GM13976 (cell line): ENCODE measurements at places on chromosomes 16 and 17.

GRCh38 chr17:76869496-76870376 lies 1.5 kb downstream of the MGAT5B start:
- no peak for DNase-seq

- no peak for DNase-seq
These were observed 358.7 kb downstream of the HS3ST4 start for GRCh38 chr16:26050472-26050871.

DNA sequence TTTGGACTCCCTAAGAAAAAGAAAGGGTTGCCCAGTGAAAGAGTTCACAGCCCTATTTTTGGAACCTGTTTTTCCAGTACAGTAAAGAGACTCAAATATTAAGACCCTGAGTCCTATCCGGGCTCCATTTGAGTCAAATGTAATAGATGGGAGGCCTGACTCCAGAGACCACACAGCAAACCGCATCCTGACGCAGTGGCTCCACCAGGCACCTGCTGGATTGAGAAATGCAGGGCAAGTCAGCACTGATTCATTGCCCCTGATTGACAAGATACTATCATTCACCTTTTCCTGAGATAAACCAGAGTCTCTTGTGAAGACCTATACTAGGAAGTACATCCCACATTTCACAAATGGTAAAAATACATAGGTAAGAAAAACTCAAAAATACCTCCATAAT lies 715.7 kb upstream of the SOX9 start:
- no peak for DNase-seq

DNA sequence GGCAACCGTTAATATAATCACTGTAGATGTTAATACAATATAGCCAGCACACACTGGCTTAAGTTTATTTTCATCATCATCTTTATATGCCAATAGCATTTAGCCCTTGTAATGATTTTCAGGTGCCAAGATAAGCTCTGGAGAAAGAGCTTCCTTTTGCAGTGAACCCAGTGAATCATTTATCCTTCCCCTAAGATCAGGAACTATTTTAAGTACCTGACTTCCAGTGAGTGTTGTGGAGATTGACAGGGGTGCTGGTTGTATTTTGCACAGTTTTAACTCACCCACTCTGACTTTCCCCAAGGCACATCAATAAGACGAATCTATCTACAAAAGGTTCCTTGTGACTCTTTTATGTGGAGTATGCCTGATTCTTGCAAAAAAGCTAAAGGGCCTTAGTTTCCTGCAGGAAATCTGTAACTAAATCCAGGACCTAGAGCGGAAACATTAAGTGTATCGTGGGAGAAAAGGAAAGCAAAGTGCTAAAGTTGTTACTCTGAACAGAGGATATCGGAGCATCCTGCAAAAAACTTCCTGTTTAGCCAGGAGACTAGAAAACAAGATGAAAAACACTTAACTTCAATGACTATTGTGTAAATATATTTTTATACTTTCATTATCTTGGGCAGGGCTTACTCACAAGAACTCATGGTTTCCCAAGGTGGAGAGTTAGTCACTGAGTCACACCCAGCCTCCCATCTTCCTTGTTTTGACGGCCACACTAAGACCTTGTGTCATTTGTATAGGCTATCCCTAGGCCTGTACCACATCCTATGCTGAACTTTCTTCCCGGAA lies 183.6 kb downstream of the MAP2K6 start:
- no peak for DNase-seq

- DNase-seq: no peak
These were observed 9.3 kb downstream of the HDAC5 start for GRCh38 chr17:44113868-44114840.

DNA sequence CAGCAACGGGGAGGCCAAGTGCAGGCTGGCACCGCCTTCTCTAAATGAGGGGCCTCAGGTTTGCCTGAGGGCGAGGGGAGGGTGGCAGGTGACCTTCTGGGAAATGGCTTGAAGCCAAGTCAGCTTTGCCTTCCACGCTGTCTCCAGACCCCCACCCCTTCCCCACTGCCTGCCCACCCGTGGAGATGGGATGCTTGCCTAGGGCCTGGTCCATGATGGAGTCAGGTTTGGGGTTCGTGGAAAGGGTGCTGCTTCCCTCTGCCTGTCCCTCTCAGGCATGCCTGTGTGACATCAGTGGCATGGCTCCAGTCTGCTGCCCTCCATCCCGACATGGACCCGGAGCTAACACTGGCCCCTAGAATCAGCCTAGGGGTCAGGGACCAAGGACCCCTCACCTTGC lies 18.5 kb downstream of the NGFR start:
- DNase-seq: no peak

DNA sequence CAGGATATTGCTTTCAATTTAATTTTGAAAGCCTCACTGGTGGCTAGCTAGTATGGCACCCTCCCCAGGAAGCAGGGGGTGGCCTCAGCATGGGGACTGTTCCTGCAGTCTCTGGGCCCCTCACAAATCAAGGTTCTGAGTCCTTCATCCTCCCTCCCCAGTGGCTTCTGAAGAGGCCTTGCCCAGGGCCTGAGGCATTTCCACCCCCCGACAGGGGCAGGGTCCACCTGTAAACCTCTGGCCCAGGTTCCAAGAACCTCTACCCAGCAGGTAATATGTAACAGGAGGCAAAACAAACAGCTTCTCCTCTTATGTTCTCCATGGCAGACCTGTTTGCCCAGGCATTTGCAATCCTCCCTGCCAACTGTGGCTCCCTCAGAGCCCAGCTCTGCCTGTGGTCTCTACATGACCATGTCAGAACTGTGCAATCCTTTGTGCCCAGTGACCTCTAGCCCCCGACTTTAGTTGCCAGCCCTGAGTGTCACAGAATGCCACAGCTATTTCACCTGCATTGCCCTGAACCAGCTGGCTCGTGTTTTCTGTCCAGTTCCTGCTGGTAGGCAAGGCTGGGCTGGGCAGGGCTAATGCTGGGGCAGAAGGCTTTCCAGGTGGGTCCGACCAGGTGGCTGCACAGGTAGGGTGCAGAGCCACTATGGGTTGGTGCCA lies 14.3 kb downstream of the ACSF2 start:
- DNase-seq: no peak

GRCh38 chr17:20008242-20009051 lies 712 bp upstream of the SPECC1 start:
- DNase-seq: peak; percentile 46

DNA sequence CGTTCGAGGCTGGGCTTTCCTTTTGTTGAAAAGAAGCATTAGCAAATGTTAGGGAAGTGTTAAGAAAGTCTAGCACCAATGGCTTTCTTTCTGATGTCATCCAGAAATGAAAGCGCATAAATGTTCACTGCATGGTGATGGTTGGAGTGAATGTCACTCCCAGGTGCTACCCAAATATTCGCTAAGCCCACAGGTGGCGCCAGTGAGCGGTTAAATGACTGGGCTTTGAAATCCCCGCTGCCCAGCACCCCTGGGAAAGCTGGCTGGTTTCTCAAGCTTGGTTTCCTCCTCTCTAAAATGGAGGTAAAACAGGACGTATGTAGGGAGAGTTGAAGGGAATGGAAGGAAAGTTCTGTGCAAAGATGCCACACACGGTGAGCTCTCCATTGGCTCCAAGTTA lies 104.4 kb downstream of the IRX5 start:
- DNase-seq: peak; percentile 63

DNA sequence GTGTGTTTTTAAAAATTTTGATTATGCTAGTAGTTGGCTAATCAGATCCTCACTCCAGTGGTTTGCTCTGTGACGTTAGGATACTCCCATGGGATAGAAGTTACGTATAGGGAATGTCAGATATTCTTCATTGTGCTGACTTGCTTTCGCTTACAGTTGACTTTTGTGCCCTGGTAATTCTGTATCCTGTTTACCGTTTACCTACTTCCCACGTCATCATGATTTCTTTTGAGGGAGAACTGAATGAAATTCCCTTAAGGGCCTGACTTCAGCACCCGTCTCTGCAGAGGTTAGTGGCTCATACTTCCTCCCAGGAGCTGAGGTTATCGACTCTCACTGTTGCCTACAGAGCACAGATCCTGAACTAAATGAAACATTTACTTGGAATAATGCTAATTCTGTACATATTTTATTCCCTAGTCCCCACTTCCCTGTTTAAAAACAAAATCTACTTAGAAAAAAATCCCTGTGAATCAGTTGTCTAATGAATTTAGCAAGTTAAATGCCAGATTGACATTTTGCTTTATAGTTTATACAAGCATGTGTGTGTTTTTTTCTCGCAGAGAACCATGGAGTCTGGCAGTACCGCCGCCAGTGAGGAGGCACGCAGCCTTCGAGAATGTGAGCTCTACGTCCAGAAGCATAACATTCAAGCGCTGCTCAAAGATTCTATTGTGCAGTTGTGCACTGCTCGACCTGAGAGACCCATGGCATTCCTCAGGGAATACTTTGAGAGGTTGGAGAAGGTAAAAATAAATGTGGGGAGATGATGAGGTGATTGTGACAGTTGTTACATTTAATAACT lies 2.8 kb downstream of the PRKAR1A start:
- DNase-seq: no peak

- DNase-seq: no peak
These were observed 11.2 kb downstream of the IRF8 start for GRCh38 chr16:85909932-85910853.

DNA sequence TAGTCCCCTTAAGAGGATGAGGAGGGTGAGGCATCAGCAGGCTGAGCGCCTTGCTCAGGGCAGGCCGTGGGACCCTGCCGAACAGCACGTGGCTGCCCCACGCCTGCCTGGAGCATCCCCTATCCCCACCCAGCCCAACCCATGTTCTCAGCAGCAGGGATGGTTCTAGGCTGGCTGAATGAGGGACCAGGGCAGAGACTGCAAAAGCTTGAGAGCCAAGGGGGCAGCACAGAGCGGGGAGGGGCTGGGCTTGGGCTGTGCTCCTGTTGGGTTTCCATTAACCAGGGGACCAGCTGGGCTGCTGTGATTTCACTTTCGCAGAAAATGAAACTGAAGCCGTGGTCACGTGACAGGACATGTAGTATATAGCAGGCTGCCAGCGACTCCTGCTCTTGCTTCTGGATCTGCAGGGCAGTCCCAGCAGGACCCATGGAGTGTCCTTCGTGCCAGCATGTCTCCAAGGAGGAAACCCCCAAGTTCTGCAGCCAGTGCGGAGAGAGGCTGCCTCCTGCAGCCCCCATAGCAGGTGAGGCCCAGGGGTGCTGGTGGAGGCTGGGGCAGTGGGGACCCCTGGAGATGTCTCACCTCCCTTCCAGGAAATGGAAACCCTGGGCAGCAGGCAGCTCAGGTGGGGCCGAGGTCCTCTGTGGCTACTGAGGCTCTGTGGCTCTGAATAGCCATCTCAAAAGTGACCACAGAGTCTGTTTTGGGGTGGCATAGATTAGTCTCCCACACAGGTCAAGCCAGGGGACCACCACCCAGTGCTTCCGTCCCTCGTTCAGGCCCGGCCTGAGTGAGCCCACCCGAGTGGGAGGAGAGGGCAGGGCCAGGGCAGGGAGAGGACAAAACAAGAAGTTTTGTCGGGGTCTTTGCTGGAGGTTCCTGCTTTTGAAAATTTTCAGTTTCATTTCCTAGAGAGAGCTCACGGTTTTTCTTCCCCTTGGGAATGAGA lies 2.9 kb downstream of the RNF213 start:
- peak; percentile 91 for DNase-seq

DNA sequence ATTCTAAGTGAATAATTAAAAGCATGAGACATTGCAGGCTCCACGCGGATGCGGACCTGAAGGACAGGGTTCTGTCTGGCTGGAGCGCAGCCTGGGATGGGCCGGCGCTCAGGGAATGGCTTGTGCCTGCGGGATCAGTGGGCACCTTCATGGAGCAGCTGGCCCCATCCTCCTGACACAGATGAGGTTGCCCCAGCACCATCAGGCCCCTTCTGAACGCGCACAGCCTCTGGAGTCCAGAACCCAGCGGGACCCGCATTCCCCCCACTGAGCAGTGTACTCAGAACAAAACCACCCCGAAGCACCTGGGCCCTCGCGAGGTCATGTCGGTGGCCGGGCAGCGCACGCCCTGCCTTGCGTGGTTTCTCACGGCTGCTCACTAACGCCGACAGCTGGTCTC lies 70.5 kb upstream of the CHMP6 start:
- no peak for DNase-seq

- DNase-seq: no peak
These were observed 9.9 kb downstream of the MFSD11 start for GRCh38 chr17:76747716-76748363.

DNA sequence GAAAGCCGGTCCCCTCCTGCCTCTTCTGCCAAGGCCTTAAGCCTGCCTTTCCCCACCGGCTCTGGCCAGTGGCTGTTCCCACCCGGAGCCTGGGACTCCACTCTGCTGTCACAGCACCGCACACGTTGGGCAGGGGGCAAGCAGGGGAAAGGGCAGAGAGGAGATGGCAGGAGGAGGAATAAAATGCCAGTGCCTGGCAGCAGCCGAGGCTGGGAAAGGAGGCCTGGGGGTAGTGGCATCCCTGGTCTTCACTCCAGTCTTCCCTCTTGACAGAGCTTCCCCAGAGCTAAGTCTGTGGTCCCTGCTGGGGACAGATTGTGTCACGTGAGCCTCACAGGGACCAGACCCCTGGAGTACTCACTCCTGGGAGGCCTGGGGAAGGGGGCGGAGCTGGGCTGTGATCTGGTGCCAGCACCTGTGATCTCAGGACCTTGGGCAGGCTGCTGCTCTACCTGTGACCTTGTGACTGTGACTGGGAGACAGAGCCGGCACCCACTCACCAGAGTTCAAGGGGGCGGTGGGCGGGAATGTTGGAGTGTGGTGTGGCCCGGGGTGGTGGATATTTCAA lies 97.2 kb upstream of the GSE1 start:
- no peak for DNase-seq

DNA sequence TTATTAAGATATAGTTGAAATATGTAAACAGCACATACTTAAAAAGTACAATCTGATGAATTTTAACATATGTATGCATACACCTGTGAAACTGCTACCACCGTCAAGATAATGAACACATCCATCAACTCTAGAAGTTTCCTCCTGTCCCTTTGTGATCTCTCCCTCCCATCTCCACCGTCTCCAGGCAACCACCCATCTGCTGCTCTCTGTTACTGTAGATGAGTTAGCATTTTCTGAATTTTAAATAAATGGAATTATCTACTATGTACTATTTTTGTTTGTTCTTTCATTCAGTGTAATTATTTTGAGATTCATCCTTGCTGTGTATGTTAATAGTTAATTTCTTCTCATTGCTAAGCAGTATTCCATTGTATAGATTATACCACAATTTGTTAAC lies 40.2 kb upstream of the SMPD3 start:
- no peak for DNase-seq

DNA sequence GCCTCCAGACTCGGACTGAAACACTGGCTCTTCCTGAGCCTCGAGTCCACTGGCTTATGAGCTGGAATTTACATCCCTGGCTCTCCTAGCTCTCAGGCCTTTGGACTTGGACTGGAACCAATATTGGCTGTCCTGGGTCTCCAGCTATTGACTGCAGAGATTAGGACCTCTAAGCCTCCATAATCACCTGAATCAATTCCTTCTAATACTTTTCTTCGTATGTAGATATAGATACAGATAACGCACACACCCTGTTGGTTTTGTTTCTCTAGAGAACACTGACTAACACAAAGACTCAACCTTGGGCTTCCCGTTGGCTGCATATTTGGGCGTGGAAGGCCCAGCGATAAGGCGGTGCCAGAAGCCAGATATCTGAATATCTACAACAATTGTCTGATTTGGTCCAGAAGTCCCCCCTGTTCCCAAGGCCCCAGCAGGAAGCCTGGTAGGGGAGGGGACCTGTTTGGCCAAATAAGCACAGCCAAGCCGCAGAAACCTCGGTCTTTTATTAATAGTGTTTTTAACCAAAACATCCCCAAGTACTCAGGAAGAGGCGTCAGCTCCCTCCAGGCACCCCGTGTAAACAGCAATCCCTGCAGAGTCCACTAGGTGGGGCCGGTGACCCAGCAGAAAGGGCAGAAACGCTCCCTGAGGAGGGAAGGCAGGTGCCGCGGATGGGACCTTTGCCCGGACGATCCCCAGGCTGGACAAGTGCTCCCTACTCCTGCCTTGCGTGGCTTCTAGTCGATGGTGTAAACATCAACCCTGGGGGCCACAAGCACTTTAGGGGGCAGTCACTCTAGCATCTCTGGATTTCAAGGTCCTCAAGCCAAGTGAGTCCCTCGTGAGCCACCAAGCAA lies 57.0 kb downstream of the ABR start:
- DNase-seq: peak; percentile 92
